Activated T-cell treated with anti-CD3 and anti-CD28 coated beads for 4 hours (primary cell): ENCODE measurements at places on chromosomes 5 and 9.
A peak's percentile ranks its signal among the peaks of the same experiment; 100 is the strongest.

- no peak for DNase-seq
Observed at GRCh38 chr5:57164124-57164523, 9.7 kb upstream of the GPBP1 start.

DNA sequence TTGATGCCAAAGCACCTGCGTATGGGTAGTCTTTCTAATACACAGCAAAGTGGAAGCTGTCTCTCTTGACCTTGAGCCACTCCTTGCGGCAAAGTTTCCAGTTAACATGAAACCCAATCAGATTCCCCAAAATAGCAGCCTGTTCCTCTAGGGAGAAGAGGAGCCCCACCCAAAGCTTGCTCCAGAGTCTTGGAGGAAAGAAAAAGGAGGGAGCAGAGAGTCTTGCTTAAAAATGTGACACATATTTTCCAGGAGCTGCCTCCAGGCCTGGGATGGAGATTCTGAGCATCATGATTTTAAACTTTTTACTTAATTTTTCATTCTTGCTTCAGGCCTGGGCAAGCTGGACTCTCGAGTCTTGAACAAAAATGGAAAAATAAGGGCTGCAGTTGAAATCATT, 223.5 kb upstream of the TNC start:
- no peak for DNase-seq

DNA sequence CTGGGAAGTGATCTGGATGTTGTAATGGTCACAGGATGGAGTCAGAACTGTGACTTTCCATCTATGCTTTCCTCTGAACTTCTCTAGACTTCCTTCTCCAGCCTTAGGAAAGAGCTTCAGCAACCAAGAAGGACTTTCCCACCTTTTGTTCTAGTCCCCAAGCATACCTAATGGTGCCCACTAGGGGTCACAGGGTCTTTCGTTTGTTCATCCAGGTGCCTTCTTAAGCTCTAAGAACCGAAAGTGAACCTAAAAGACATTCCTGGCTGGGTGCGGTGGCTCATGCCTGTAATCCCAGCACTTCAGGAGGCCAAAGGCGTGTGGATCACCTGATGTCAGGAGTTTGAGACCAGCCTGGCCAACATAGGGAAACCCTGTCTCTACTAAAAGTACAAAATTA, 1.8 kb upstream of the WNT8A start:
- DNase-seq, result no peak

GRCh38 chr5:151238303-151238741, 14.4 kb upstream of the CCDC69 start:
- no peak for DNase-seq

DNA sequence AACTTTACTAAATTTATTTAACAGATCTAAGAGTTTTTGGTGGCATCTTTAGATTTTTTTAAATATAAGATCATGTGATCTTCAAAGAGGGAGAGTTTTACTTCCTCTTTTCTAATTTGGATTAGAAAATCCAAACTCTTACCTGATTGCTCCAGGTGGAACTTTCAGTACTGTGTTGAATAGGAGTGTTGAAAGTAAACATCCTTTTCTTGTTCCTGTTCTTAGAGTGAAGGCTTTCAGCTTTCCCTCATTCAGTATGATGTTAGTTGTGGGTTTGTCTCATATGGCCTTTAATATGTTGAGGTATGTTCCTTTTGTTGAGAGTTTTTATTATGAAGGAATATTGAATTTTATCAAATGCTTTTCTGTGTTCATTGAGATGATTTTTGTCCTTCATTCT, 650.0 kb upstream of the SGCD start:
- DNase-seq, result no peak

DNA sequence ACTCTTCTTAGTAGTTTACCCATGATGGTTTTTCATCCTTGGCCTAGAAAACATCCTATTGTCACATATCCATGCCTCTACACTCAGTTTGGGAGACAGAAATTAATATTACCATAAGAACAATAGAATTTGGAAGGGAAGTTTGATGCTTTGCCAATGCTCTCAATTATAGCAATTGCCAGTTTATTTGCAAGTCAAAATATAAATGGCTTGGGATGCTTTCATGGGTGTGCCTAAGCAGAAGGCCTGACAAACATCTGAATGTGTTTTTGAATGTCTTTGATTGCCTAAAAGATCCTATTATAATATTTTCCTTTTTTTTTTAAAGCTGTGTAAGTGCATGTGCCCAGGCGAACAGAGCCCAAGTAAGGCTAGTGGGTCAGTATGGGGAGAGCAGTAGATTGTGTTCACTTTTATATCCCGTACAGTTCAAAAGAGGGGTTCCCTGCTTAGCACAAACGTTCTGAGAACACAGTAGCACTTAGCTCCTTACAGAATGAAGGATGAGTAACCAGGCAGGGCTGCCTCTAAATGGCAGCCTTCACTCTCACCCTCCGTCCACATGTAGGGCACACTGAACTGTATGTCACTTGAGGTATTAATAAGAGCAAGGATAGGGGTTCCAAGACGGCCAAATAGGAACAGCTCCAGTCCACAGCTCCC, 56.0 kb upstream of the AGXT2 start:
- DNase-seq, result no peak

DNA sequence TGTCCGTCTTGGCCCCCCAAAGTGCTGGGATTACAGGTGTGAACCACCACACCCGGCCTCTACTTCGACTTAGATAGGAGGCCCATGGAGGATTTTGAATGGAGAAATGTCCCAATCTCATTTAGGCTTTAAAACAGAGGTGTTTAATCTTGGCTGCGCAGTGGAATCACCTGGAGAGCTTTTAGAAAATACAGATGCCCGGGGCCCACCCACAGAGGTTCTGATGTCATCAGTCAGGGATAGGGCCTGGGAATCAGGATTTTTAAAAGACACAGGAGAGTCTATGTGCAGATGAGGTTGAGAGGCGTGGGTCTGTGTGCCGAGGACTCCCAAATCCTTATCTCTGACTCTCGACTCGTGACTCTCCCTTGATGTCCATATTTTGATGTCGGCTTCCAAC, 124.0 kb upstream of the BOD1 start:
- DNase-seq, result no peak

DNA sequence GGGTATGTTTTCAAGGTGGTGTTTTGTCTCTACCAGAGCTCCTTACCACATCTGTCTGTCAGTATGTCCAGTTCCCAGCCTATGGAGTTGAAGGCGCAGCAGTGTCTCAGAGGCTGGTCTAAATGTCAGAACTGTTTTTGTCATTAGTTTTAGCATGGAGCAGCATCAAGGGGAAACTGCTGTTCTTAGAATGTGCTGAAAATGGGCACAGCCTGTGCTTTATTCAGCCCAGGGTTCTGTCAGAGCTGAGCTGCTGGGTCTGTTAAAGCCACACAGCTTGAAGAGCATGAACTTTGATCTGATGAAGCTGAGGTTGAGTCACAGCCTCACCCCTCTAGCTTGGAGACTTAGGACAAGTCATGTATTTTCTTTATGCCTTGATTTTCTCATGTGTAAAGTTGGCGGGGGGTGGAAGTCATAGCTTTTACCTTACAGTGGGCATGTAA, 71.9 kb downstream of the RALGPS1 start:
- peak; percentile 12 for DNase-seq

- no peak for DNase-seq
Observed at GRCh38 chr9:91786132-91786896, 163.7 kb downstream of the ROR2 start.

GRCh38 chr5:10595672-10596309, 31.9 kb downstream of the ANKRD33B start:
- peak; percentile 16 for DNase-seq

DNA sequence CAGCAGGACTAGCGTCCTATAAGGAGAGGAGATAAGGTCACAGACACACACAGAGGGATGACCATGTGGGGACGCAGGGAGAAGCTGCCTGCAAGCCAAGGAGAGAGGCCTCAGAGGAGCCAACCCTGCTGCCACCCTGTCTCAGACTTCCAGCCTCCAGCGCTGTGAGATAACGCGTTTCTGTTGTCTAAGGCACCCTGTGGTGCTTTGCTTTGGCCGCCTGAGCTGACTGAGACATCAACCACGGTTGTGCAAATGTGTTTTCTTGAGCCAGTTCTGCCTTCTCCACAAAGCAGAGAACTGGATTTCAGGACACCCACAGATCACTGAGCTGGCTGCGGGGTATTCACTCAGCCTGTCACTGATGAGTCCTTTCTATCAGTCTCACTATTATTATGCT, 149.1 kb downstream of the NXNL2 start:
- DNase-seq, result no peak

DNA sequence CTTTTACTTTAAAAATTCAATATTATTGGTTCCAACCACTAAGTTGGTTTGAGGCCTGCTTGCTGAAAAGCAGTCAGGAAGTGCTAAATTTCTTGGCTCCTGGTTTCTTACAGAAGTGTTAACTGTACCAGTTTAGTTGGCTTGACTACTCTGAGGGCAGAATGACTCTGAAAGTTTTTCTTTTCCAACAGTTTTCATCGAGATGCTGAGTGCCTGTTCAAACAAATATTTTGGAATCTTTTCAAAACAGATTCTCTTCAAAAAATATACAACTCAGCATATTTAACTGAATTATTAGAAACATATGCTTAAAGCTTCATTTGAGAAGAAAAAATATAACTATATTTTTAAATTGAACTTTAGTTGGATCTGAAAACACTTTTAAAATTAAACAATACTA, 37.0 kb downstream of the SLC38A9 start:
- no peak for DNase-seq

DNA sequence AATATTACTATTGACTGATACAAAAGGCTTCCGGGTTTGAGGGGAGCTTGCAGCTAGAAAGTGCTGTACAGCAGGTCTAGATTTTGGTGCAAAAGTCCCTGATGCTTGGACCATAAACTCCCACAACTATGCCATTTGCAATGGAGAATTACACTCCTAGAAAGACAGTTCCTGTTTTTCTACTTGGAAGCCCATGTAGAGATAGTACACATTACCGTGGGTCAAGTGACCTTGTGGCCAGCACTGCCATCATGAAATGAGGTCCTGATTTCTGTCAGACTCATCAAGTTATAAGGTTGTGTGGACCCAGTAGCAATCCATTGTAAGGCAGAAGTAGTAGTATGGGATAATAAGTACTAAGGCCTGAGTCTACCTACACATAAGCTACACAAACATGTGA, 42.8 kb upstream of the TNFSF8 start:
- no peak for DNase-seq

GRCh38 chr9:88508326-88508725, 26.7 kb upstream of the NXNL2 start:
- DNase-seq, result no peak

DNA sequence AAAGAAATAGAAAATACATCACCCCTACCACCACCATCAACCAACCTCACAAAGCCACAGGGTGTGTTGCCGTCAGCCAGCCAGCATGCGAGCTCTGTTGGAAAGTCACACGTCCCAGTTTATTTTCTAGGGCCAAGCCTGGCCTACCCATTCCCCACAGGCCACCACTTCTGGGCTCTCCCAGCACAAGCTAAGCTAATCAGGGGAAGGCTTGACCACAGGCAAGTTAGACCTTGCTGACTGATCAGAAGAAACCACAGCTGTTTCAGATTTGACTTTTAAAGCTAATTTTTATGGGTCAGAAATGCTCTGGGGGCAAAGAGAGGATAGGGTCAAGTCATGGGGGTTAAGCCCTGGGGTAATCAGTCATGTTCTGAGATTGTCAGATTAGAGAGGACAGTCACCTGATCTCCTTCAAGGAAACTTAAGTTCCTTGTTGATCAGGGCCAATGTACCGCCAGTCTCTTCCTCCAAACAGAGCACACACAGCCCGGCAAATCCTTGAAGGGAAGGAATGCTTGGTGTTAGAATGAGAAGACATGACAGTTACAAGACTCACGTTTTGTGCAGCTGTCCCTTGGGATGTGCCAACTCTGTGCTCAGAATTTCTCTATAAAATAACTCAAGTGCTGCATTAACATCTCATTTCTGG, 7.6 kb downstream of the SHB start:
- DNase-seq, result no peak

DNA sequence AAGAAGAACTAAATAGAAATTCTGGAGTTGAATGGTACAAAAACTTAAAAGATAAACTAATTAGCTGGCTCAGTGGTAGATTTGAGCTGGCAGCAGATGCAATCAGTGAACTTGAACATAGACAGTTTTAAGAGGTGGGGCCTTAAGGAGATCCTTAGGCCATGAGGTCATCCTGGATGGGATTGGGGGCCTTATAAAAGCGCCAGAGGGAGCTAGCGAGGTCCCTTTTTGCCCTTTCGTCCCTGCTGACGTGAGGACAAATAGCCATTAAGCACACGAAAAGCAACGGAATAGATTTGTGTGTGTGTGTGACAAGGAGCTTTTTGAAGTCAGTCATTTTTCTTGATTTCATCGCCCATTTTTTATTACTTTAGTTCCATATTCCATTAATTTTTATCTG, 83.3 kb downstream of the ZNF354C start:
- no peak for DNase-seq

DNA sequence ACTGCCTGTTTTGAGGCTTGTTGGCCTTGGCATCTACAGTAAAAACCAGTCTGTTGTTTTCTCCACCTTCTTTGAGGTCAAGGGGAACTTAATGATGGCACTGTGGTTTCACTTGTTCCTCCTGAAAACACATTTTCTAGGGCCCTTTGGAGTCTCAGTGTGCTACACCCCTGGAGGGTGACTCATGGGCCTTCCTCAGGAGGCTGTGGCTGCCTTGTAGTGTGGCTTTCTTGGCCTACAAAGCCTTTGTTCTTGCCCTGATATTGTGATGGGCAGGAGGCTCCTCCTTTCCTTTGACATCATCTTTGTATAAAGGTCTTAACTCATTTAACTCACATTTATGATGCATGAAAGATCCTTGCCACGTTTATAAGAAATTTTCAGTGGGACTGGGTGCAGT, 56.3 kb upstream of the GPBP1 start:
- peak; percentile 45 for DNase-seq

DNA sequence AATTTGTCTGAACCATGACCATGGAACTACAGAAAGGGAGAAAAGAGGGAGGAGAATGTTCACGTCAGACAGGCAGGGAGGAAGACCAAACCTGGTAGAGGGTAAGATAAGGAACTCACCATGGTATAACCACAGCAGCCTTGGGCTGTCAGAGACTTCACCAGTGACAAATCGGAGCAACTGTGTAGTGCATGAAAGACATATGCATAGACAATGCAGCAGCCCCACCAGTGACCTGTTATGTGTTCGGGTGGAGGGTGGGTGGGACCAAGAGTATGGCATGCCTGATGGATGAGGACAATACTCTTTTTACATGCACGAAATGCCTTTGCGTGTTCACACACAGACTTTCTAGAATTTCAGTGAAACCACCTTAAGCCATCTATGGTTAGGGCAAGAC, 221.8 kb upstream of the RASEF start:
- no peak for DNase-seq

DNA sequence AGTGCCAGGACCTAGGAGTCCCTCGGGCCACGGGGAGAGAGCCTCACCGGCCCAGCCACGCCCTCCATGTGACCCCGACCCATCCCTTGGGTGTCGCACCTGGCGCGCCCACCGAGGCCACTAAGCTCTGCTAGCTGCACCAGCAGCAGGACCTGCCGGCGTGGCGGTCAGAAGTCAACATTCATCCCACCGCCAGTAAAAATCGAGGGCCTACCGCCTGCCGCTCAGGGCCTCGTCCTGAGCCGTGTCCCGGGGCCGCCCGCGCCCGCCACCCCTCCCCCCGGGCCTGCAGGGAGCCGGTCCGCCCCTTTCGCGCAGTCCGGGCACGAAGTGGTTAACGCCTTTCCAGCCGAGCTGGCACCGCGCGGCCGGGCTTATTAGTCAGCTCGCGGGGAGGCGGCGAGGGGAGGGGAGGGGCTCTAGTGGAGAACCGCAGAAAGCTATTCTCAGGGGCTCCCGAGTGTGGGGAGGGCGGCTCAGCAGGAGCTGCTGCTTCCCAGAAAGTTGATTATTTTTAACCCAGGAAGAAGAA, 124.4 kb downstream of the C9orf50 start:
- peak; percentile 84 for DNase-seq
